Left colon (tissue), 2 donors: ENCODE measurements at places on chromosomes 13 and 19.
A peak's percentile ranks its signal among the peaks of the same experiment; 100 is the strongest.

GRCh38 chr19:41303954-41304353, 6.0 kb upstream of the CCDC97 start:
- DNase-seq = no peak

DNA sequence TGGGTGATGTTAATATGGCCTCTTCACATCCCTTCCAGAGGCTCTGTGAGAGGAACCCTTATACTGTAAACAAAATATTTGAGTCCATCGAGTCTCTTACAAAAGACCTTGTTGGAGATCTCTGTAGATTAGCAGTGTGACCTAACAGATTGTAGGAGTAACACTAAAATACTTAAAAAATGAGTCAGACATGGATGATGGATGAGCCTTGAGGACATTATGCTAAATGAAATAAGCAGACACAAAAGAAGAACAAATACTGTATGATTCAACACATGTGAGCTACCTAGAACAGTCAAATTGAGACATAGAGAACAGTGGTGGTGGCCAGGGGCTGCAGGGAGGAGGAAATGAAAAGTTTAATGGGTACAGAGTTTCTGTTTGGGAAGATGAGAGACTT, 152.2 kb upstream of the UBL3 start:
- DNase-seq = no peak

GRCh38 chr13:40927929-40928328, 91.2 kb downstream of the ELF1 start:
- DNase-seq = no peak

DNA sequence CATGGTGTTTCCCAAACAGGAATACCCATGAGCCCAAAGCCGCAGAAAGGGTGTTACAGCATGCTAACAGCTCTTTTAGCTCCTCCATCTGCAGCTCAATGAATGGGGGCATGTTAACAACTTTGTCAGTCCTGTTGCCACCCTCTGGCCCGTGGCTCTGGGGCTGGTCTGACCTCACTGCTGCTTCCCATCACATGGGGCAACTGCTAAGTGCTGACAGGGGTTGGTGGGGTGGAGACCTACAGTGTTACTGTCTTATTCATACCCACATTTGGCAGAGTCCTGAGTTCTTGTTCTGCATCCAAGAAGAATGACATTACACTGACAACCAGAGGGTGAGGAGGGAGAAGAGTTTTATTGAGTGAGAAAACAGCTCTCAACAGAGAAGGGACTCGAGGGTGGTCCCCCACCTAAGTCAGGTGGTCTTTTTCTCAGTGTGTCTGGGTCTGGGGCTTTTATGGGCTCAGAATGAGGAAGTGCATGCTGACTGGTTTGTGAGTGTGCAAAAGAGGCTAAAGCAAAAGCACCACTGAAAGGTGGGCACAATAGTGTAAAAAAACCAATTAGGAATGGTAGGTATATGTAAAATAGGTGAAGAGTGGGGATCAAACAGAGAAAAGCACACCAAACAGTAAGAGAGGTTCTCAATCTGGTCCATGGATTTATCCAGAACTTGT, 1952.0 kb upstream of the PCDH20 start:
- no peak for DNase-seq

GRCh38 chr13:101511766-101512165, 59.3 kb downstream of the ITGBL1 start:
- DNase-seq = no peak

- DNase-seq = no peak
Observed at GRCh38 chr13:91155512-91156114, 191.9 kb upstream of the MIR17HG start.

- DNase-seq = peak; percentile 53
Observed at GRCh38 chr19:52190487-52191293, 838 bp downstream of the PPP2R1A start.

DNA sequence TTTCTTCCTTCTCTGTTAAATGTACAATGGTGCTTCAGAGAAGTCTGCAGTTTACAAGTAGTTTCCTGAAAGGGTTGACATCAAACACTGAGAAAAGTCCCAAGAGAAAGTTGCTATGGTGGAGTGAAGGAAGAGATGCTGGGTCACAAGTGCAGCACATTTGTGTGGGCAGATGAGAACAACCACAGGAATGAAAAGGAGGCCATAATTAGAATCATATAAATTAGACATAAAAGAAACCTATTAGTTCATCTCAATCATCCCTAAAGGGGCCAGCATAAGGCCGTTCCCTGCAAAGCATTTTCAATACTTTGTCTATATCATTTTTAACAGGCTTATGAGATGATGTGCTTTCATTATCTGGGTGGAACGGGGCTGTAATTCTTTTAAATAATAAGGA, 359.2 kb downstream of the IRS2 start:
- no peak for DNase-seq

DNA sequence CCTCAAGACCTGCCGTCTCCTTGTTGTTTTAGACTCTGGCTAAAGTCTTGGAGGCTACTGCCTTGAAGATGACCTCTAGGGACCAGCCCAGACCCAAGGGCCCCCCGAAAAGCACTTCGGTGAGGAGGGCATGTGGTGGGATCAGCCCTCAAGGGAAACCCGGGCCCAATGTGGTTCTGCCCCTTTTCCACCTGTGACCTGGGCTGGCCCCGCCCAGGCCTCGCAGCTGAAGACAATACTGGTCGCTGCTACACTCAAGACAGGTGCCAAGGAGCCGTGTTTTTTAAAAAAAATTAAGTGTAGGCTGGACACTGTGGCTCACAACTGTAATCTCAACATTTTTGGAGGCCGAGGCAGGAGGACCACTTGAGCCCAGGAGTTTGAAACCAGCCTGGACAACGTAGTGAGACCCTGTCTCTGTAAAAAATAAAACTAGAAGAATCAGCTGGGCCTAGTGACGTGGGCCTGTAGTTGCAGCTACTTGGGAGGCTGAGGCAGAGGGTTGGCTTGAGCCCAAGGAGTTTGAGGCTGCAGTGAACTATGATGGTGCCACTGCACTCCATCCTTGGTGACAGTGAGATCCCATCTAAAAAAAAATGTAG, 903 bp downstream of the TLE6 start:
- DNase-seq = no peak

DNA sequence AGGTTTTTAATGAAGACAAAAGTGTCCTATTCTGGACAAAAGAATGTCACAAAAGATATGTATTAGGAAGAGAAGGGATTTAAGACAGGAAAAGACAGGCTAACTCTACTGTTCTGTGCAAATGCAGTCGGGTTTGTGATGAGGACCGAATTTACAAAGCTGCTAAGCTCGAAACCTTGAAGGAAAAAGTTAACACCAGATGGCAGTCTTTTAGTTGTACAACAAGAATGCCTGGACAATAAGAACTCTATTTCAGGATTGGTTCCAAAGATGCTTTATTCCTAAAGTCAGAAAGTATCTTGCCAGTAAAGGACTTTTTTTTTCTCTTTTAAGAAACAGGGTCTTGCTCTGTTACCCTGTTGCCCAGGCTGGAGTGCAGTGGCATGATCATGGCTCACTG, 51.1 kb downstream of the HS6ST3 start:
- no peak for DNase-seq

- DNase-seq = no peak
Observed at GRCh38 chr19:38974624-38975213, 823 bp downstream of the FBXO17 start.

DNA sequence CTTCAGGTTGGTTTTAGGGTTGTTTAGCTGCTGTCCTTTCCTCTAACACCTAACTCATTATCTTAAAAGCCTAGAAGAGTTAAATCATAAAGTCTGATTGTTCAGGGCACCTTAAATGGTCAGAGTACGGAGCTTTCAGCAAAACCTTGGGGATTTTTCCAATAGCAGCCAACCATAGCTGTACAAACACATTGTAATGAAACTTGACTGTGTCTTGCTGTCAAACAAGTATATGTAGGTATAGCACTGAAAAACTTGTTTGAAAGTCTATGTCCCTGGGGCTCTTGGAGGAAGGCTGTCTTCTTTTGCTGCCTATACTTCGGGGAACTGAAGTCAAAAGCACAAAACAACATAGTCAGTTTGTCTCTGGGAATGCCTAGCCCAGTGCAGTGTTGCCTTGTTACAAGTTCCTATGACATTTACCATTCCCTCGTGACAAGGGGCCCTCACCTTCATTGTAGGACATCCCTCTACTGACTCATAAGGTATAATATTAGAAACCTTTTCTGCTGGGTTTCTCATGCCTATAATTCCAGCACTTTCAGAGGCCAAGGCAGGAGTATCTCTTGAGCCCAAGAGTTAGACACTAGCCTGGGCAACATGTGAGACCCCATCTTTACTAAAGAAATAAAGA, 474.5 kb upstream of the NBEA start:
- DNase-seq = no peak

GRCh38 chr13:87130423-87130822, 540.7 kb upstream of the SLITRK5 start:
- DNase-seq = no peak
